ENCODE measurements at places on chromosomes 16 and 17.
A peak's percentile ranks its signal among the peaks of the same experiment; 100 is the strongest.

- no peak for DNase-seq
Measured at GRCh38 chr16:82252582-82252981, 82.6 kb upstream of the MPHOSPH6 start.

DNA sequence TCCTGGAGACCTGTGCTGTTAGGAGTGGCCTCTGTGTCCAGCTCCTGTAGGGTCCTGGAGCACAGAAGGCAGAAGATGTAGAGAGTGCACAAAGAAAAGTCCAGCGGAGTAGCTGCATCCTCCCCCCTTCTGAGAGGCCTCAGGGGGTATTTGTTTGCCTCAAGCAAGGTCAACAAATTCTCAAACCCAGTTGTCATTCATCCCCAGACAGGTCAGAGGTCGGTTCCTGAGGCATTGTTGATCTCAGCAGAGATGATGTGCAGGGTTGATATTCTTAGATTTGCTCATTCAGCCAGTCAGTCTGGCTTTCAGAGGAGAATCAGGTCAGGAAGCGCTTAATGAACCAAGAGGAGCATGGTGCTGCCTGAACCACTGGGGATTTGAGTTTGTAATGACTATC lies 8.3 kb upstream of the RBFOX1 start:
- no peak for DNase-seq

- no peak for DNase-seq
Measured at GRCh38 chr16:7315813-7316212, 16.8 kb upstream of the RBFOX1 start.

DNA sequence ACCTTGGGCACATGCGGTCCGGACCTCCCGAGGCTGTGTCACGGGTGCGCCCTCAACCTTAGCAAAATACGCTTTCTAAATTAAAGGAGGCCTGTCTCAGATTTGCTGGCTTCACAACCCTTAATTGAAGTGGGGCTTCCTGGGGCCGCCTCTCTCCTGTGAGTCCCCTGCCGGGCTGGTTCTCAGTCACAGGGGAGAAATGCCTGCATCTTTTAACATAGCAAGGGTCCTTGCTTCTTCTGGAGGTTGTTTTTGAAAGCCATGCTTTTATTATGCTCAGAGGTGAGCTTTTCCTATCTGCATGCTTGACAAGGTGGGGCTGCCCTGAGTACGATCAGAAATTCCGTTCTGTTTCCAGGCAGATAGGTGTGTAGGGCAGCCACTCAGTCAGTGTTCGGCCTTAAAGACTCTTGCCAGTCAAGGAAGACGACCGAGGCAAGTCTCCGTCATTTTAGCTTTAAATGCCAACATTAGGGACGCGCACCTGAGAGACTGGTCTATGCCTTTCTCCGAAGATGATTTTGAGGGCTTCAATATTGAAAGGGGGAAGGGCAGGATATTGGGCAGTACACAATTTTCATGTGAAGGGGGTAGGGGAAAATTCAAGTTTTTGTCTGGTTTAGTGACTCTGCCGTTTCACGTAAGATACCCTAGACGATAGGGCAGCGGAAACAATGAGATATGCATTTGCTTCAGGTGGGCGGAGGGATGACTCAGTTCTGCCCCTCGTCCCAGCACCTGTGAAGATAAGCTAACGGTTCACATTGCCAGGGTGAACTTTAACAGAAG lies 5.5 kb upstream of the SLC7A5 start:
- no peak for DNase-seq

DNA sequence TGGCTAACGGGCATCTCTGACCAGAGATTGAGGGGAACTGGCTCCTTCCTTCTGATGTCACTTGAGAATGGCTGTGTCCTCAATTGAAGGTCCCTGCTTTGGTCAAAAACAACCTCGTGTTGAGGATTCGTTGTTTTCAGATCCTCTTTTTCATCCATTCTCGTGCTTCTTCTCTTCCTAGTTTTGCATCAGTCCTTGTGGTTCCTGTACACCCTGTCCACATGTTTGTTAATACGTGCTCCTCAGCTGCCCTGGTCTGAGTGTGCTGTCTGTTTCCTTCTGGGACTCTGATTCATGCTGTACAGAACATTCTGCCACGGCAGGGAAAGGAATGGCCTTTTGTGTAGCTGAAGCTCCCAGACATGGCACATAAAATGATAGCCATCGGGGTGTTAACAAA lies 863.2 kb upstream of the GOT2 start:
- peak; percentile 68 for DNase-seq

GRCh38 chr17:74227271-74228080 lies 14.1 kb downstream of the TTYH2 start:
- DNase-seq = no peak

GRCh38 chr16:56700631-56701030 lies 18.4 kb downstream of the MT1X start:
- no peak for DNase-seq

GRCh38 chr17:73750975-73751374 lies 106.7 kb upstream of the SDK2 start:
- DNase-seq = no peak

DNA sequence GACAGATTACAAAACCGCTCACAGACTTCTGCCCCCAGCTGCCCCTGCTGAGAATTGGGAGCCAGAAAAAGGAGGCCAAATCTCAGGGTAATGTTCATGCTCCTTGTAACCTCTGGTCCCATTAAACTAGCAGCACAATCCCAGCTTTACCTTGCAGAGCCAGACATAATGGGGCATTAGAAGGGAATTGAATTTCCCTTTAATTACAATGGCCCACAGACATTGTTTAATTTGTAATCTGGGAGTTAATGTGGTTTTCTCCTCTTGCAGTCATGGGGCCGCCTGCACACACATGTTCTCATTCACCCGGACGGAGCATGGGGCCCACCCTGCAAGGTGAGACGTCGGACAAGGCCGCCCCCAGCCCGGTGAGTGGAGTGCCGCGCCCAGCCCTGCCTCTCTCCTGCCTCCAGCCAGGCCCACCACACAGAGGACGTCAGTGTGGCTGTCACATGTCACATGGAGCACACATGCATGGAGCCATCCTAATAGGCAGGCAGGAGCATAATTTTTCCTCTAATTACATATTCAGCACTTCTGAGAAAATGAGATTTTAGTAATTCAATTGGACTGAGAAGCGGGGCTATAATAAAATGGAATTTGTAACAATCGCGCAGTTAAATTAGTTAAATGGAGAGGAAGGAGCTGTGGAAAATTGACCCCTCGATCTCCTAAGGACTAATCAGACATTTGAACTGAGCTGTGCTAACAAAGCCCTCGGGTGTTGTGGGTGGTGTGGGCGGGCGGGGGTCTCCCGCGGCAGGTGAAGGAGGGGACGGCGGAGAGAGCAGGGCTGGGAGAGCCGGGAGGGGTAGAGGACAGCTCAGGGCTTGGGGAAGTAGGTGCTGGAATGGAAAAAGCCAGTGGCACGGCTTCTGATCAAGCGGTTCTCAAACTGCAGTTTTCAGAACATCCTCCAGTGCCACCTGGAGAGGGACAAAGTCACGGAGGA lies 87.7 kb downstream of the ENGASE start:
- no peak for DNase-seq

DNA sequence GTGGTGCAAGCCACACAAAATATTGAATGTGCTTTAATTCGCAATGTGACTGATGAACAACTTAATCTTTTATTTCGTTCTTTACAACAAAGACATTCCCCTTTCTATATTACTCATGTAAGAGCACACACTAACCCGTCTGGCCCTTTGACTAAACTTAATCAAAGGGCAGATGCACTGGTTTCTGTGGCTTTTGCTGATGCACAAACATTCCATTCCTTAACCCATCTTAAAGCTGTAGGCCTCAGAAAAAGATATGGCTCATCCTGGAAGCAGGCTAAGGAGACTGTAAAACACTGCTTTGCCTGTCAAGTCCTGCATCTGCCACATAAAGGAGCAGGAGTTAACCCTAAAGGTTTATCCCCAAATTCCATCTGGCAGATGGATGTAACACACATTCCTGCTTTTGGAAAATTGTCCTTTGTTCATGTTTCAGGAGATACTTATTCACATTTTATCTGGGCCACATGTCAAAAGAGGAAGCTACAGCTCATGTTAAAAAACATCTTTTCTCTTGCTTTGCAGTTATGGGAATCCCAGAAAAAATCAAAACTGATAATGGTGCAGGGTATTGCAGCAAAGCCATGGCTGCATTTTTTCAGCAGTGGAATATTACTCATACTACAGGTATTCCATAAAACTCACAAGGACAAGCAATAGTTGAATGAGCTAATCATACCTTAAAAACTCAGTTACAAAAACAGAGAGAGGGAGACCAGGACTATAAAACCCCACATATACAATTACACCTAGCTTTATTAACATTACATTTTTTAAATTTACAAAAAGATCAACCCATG lies 137.2 kb downstream of the AHSP start:
- peak; percentile 34 for DNase-seq

GRCh38 chr17:43900858-43901754 lies 6.2 kb downstream of the MPP2 start:
- DNase-seq = no peak

- peak; percentile 45 for DNase-seq
Measured at GRCh38 chr16:6105115-6105514, 1007.5 kb upstream of the EEF2KMT start.

- DNase-seq = no peak
Measured at GRCh38 chr16:918741-919657, 51.8 kb downstream of the LMF1 start.

GRCh38 chr16:12062343-12063003 lies 85.9 kb downstream of the SNX29 start:
- DNase-seq = peak; percentile 96

DNA sequence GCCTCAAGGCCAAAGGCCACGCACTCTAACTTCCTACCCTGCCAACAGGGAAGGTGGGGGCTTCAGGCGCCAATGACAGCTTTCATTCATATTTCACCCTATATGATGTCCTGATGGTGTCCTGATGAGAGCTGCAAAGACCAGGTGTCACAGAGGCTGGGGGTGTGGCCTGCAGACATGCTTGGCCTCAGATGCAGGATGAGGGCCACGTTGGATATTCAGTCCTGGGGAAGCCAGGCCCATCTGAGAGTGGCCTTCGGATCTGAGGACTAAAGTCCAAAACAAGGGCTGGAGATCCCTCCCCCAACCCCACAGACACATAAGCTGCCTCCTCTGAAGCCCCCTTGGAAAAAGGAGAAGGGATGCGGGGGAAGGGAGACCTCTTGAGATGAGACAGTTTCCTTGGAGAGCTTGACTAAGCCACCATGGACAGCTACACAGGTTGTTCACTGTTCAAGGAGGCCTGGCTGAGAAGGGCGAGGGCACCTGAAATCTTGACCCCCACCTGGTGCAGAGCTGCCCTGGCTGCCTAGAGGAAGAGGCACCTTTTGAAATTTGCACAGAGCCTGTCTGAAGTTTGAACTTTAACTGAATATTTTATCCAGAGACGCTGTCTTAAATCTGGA lies 24.3 kb upstream of the GSG1L start:
- no peak for DNase-seq

DNA sequence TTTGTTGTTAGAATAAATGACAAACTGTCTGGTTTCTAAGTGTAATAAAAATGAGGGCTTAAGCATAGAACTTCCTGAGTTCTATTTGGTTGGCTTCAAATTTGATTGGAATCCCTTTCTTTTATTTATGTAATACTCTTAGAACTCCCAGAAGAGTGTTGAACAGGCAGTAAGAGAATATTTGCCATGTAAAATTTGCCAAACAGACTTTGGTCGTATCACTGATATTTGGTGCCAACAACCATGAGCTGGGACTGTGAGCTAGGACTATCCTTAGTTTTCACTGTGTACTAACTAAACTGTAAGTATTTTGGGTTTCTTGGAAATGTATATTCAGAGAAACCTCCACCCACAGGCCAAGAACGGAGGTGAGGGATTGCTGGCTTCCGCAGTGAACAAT lies 971.2 kb upstream of the SOX9 start:
- no peak for DNase-seq

DNA sequence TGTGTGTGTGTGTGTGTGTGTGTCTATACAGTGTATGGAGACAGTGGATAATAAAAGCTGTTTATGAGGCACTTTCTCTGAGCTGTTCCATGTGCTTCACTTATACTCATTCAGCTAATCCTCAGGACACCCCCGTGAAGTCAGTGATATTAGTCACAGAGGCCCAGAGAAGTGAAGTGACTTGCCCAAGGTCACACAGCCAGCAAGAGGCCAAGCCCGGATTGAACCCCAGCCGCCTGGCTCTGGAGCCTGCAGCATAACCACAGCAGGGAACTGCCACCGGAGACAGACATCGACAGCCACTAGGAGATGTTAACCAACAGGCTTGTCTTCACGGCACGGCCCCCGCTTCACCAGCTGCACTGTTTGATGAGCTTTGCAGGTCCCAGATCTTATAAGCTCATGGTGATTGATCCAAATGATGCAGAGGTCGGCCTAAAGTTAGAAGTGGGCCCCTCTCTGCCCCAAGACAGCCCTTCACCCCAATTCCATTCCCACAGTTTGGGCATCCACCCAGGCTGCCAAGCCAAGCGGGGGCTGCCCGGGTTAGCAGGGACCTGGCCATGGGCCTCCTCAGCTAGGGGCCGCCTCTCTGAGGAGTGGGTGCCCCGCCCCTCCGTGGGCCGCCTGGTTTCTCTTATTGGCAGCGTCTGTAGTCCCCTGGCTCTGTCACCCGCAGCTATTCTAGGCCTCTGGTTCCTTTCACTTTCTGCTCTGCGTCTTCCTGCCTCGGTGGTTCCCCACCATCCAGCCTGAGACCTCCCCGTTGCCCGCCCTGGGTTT lies 30.9 kb downstream of the SOCS1 start:
- DNase-seq = no peak

- DNase-seq = no peak
Measured at GRCh38 chr17:42313773-42314566, 25.7 kb downstream of the STAT5A start.

DNA sequence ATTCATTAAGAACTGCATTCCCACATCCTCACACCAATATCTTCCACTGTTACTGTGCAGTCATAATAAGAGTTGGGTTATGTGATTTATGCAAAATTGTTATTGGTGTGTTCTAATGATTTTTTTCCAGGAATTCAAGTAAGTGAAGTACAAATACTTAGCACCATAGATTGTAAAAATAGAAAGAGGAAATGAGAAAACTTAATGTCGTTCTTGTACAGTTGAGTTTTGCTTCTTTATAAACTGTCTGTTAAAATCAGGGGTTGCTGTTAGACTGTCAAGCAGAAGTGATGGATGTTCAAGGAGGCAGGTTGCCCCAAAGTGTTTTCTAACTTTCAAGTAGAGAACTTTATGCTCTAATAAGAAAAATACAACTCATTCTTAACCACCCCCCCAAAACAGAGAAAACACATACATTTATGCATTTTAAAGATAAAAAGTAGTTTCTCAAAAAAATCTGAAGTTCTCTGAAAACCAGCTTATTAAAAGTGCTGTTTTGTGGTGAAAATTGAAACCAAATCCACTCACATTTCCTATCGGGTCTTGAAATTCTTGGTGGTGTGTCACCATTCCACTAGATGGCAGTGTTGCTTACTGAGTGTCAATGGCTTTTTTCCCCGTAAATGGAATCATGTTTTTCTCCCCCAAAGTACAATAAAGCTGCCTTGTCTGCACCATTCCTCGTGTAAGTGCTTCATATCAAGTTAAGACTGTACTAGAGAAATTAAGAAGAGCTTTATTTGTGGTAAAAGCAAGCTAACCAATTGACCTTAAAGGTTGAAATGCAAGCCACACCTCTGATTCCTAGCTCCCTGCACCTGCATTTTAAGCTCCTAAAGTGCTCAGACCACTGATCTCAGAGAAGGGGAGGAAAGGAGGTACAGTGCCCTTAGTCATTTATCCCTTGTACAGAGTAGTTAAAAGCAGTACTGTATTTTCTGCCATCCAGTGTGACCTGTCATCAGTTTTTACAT lies 4.7 kb upstream of the IGSF6 start:
- peak; percentile 67 for DNase-seq
